ENCODE measurements at places on chromosomes 7 and 10. TPM values are rescaled to one million over a fixed set of nuclear protein-coding genes. Genes with fewer than 3 reads are reported as not detected.

Gene CTTNBP2
- 16.9 TPM for total RNA-seq

Gene CCDC172
- total RNA-seq, result not detected

Gene ZNF37A
- 5.6 TPM for total RNA-seq

Gene CUL1
- total RNA-seq, result 29.0 TPM

Gene PNLIP
- total RNA-seq, result not detected

Gene ARMC3
- total RNA-seq, result not detected

Gene UCN3
- not detected for total RNA-seq

Gene MMRN2
- total RNA-seq, result 9.0 TPM

Gene ERVW-1
- total RNA-seq, result not detected

Gene CDHR1
- total RNA-seq, result 29.0 TPM

Gene PCLO
- total RNA-seq, result 4.4 TPM

Gene MRLN
- not detected for total RNA-seq

Gene ADIRF
- 46.1 TPM for total RNA-seq

Gene EEPD1
- 2.9 TPM for total RNA-seq

Gene PRF1
- 0.28 TPM for total RNA-seq

Gene GPRIN2
- 4.5 TPM for total RNA-seq
